ENCODE measurements at places on chromosomes 12 and 14. TPM values are rescaled to one million over a fixed set of nuclear protein-coding genes. Genes with fewer than 3 reads are reported as not detected.

DNA sequence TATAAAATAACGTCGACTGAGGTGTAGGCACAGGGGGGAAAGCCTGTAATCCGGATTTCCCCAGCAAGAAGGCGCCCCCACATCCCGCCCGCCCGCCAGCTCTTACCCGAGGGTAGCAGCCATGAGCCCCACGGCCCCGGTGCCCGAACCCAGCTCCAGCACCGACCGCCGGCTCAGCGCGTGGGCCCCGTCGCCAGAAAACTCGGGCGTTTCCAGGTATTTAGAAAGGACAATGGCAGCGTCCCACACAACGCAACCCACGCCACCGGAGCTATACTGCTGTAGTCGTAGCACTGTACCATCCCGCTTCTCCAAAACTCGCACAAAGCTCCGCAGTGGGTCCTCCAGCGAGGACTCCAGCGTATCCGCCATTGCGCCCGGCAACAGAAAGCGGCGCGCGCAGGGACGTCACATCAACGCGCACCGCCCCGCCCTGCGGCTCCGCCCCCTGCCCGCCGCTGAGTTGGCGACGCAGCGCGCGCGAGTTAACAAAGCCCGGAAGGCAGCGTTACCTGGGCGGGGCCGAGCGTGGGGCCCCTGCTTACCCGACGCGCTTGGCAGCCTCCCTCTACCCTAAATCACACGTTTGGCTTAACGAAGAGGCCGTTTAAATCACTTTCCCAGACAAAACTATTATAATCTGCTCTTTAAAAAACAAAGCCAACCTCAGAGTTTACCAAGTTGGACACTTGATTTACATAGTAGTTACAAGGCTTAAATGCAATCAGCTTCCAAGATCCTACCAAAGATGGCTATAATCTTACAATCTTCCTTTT lies at the start of gene VCPKMT:
VCPKMT (minus strand) TSS at position 392 of the 776 bp plus-strand sequence; CDS start at position 372, 20 bp downstream.
- peak; percentile 97 for DNase-seq

- DNase-seq, result no peak
Measured at GRCh38 chr12:112870267-112870980, 36.3 kb upstream of the OAS1 start.

DNA sequence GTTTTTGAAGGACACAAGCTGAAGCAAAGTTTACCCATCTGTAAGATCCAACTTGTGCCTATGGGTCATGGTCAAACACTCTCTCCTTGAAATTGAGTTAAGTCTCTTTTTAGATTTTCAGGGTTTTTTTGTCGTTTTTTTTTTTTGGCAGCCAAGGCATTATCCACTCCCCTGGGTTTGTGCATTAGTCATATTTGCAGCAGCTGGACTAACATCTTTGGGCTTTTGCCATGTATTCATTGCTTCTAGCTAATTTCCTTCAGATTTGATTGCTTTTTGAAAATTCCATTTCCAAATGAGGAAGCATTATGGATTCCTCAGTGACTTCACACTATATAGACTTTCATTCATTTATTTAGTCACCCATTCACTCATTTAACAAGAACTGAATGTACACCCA lies 80.3 kb upstream of the SRRM4 start:
- no peak for DNase-seq

- DNase-seq, result no peak
Measured at GRCh38 chr14:32571995-32572866, 243.1 kb downstream of the AKAP6 start.

- no peak for DNase-seq
Measured at GRCh38 chr12:118312578-118312977, 60.1 kb downstream of the TAOK3 start.

DNA sequence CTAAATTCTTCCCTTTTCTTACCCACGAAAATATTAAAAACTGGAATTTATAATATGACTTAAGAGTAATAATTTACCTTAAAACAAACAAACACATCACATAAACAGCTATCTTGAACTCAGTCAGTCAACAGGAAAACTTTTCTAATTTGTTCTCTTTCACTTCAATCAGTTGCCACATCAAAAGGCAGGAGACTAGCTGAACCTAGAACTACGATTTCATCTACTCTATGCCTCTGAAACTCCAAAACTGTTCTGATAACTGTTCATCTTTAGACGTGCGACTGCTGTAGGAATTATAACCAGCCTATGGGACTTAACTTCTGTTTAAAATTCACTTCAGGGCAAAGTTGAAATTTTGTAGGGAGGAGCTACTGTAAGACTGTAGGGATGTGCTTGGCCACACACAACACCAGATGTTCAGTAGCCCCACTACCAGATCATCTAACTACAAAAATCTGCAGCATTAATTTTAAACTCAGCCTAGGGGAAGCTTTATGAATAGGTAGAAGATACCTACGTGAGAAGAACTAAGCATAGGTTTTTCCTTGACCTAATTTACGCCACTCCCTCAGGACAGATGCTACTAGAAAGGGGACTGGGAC lies 7.6 kb upstream of the RAD51AP1 start:
- no peak for DNase-seq

GRCh38 chr14:32186248-32186647 lies 15.6 kb upstream of the RNU6-7 start:
- DNase-seq, result no peak

GRCh38 chr12:10363914-10364814 lies 25.7 kb downstream of the KLRK1 start:
- no peak for DNase-seq

DNA sequence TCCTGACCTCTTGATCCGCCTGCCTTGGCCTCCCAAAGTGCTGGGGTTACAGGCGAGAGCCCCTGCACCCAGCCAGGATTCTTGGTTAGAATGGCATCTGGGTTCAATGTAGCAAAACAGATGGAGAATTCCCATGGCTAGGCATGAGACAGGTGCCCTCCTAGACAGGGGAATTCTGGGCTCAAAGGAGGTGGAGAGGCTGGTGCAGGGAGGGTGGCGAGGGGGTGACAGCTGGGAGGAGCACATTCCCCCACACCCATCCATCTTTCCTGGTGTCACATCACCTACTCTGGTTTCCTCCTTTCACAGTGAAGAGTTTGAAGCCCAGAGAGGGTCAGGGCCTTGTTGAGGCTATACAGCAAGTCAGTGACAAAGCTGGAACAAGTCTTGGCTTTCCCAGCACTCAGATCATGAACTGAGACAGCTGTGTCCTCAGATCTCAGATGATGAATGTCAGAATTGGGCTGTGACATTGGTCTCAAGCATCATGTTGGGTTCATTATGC lies 2.8 kb downstream of the SERPINA1 start:
- no peak for DNase-seq

GRCh38 chr12:56947633-56948456 lies 9.6 kb downstream of the RDH16 start:
- DNase-seq, result no peak

- no peak for DNase-seq
Measured at GRCh38 chr14:102461490-102462338, 47.9 kb downstream of the ANKRD9 start.

DNA sequence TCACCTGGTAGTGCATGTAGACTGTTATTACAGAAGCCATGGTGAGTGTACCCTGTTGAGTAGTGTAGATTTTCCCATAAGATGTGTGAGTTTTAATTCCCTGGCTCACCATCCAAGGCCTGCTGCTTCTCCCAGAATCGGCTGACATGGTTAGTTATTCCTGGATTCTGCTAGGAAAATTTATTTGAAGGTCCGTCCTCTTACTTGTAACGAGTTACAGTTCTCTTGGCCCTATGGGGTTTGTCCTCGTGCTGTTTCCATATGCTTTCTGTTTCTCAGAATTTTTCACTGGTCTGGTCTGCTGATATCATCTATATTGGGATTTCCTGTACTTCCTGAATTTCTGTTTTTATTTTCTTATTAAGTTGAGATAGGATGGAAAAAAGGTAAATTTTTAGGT lies 423.3 kb upstream of the RGS6 start:
- no peak for DNase-seq

GRCh38 chr12:103268831-103269514 lies 226.8 kb downstream of the C12orf42 start:
- DNase-seq, result no peak

RAB15 gene
- 60.8 TPM for total RNA-seq

NUBPL gene
- 19.5 TPM for total RNA-seq

FOXM1 gene
- 0.24 TPM for total RNA-seq

TC2N gene
- total RNA-seq, result 1.7 TPM

GUCY2C gene
- not detected for total RNA-seq

OTX2 gene
- not detected for total RNA-seq

KCNMB4 gene
- 1.6 TPM for total RNA-seq

SLC25A47 gene
- total RNA-seq, result not detected
